Myometrial cell (primary cell): ENCODE measurements at places on chromosomes 7 and 10. TPM values are rescaled to one million over a fixed set of nuclear protein-coding genes. Genes with fewer than 3 reads are reported as not detected.

TAS2R3 gene
- not detected in 2 replicates for total RNA-seq

PRKCQ gene
- not detected in 2 replicates for total RNA-seq

HTR5A gene
- not detected in 2 replicates for total RNA-seq

PTPN20 gene
- 0.29 and 0.35 TPM in 2 replicates for total RNA-seq

PILRA gene
- total RNA-seq = not detected in 2 replicates

HOXA13 gene
- total RNA-seq = 11.0 and 18.8 TPM in 2 replicates

LRRN3 gene
- total RNA-seq = 4.1 and 7.5 TPM in 2 replicates
